ENCODE measurements at places on chromosomes 3 and 15. TPM values are rescaled to one million over a fixed set of nuclear protein-coding genes. Genes with fewer than 3 reads are reported as not detected.

Gene STAB1
- total RNA-seq = 118 TPM

DNA sequence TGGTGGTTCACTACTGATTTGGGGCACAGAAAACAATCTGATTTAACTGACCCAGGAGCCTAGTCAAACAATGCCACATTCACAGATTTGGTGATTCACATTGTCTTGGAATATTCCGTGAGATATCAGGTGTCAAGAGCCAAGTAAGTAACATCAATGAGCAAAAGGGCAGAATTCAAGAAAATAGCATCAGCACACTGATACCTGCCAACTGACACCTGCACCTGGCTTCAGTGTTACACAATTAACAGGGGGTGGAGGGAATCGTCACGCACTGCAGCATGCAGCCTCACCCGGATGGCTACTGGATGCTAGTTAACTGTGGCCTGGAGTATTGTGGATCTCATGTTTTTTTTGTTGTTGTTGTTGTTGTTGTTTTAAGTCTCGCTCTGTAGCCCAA lies 17.6 kb downstream of the CCNL1 start:
- DNase-seq = no peak

Gene EPHB3
- 0.51 TPM for total RNA-seq

- peak; percentile 64 for DNase-seq
Measured at GRCh38 chr3:159765030-159765859, 223.4 kb upstream of the IL12A start.

DNA sequence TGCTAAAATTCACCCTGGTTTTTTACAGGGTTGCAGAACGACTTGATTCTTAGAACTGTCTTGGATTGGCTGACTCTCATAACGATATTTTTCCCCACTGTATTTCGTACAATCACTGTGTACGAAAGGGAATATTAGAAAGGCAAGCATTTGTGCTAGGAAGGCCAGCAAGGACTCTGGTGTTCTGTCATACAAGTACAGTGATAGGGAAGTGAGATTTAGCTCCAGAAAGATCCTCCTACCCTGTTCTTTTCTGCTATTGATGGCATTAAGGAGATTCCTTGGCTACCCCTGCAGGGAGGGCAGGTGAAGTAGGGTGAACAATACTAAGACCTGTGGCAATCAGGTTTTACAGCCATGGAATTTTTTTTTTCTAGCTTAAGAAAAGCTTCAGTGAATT lies 53.8 kb upstream of the SCAANT1 start:
- DNase-seq = no peak
